GM03348 (cell line): ENCODE measurements at places on chromosomes 6 and 20.

- no peak for DNase-seq
Measured at GRCh38 chr6:90967471-90967870, 380.6 kb upstream of the MAP3K7 start.

DNA sequence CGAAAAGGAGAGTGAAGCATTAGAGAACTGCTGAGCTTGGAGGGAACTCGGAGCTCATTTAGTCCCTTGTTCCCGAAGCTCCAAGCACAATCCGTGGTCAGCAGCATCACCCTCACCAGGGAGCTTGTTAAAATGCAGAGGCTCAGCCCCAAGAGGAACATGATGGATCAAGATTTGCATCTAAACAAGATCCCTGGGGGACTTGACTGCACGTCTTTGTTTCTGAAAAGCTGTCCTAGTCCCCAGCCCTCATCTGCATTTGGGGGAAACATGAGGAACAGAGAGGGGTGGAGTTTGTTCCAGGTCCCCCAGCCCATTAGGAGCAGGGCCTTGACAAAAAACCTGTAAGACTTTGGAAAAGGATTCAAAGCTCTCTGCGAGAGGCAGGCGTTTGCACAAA, 4.1 kb upstream of the LBP start:
- DNase-seq, result no peak

- DNase-seq, result no peak
Measured at GRCh38 chr20:47682916-47683315, 102.4 kb downstream of the SULF2 start.

GRCh38 chr6:151392427-151392826, 1.1 kb upstream of the ZBTB2 start:
- DNase-seq, result no peak

- DNase-seq, result no peak
Measured at GRCh38 chr6:25902071-25902470, 28.0 kb upstream of the SLC17A3 start.

DNA sequence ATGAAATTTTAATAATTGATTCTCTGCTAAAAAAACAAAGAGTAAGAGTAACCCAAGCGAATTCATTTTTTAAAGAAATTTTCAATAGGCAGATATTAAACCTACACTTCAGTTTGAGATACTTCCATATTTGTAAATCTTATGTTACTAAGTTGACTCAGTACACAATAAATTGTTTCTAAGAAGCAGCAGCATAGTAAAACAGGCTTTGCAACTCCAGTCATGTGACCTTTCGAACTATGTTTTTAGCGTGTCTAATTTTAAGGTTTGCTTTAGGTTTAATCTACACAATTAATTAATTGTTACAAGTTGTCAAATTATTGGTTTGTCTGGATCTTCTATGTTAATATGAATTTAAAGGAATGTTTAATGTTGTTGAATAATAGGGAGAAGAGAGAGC, 708.9 kb upstream of the CITED2 start:
- DNase-seq, result no peak

DNA sequence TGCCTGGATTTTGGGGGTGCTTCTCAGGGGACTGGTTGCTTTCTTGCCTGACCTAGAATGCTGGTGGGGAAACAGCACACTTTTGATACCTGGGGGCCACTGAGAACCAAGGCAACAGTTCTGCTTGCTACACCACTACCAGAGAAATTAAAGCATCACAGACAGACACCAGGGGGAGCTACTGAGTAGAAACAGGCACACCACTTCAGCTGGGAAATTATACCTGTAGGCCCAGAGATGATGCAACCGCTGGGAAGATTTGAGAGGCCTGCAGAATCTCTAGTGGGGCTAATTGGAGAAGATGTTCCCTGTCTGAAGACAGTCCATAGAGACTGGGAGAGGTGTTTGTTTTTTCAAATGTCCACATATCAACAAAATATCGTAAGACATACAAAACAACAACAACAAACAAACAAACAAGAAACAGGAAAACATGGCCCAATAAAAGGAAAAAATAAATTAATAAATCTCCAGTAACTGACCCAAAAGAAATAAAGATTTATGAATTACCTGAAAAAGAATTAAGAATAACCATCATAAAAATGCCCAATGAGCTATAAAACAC, 129.4 kb upstream of the RIN2 start:
- DNase-seq, result peak; percentile 69

DNA sequence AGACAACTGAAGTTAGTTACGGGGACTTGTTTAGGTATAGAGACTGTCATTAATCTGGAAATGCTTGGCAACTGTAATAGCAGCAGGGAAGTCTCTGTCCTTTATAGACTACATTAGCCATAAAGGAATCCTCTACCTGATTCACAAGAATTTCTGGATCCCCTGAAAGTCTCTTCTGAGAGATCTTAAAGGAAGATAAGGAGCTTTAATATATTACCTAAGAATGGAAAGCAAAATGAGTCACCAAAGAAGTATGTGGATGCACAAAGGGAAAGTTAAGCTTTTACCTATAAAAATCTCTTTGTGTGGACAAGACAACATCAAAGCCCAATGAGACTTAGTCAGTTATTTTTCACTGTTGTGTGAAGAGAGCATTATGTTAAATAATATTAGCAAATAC, 92.2 kb upstream of the RSPO3 start:
- DNase-seq, result no peak

GRCh38 chr20:12156252-12156651, 238.6 kb downstream of the BTBD3 start:
- DNase-seq, result no peak

DNA sequence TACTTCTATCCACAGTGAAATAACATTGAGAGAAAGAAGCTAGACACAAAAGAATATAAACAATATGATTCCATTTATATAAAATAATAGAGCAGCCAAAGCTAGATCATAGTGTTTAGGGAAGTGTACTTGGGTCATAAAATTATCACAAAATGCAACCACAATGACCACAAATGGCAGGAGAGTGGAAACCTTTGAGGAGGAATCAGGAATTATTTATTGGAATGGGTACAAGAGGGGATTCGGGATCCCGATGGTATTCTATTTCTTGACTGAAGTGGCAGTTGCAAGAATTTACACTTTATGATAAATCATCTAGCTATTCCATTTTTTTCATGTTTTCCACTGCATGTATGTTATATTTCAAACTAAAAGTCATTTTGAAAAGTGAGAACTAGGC, 76.1 kb downstream of the IPCEF1 start:
- DNase-seq, result no peak

DNA sequence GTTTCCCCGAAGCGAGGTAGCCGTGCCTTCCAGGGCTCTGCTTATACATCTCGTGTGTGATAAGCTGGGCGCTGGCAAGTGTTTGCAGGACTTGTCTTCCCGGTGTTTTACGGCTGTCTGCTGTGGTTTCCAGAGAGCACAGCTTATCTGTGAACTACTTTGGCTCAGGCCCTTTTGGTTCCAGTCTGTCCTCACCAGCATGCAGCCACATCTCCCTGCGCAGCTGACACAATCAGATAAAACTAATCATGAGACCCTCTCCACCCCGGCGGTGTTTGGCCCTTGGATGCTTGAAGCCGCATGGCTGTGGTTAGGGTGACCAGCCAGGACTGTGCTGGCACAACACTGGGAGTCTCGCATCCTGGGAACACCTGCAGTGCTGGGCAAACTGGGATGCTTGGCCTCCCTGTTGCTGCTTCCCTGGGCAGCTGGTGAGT, 241.8 kb upstream of the FOXQ1 start:
- no peak for DNase-seq

DNA sequence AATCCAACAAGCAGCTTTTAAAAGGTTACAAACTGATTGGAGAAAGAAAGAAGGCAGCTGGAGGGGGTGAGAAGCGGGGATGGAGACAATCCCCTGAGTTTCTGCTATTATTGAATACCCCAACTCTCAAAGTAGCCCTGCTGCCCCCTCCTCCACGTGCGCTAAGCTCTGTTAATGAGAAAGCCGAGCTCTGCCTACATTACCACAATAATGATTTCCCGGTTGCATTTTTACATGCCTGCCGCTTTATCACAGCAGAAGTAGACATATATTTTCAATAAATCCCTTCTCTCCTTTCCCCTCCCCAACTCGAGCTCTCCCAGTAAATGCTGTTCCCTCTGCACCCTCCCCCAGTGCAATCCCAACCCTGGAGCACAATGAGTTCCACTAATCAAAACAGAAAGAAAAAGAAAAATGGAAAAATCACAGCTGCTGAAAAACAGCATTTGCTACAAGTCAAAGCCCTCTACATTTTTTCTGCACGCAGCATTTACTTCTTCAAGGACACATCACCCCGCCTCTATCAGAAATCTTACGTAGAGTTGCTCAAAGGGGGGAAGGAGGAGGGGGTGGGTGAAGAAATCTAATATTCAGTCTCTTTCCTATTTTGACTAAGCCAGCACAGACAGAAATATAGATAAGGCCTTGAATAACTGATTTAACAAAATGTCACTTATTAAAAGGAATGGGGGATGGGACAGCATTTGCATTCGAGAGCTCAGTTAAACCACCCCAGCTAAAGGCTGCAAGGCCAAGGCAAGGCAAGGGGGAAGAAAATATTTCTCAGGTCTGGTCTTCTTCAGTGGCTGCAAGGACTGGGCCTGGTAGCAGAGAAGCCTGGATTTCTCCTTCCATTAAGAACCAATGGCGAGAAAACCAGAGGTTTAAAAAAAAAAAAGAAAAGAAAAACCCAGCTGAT, 10.7 kb downstream of the TRERF1 start:
- peak; percentile 46 for DNase-seq

- no peak for DNase-seq
Measured at GRCh38 chr20:5900908-5901307, 49.4 kb downstream of the TRMT6 start.

DNA sequence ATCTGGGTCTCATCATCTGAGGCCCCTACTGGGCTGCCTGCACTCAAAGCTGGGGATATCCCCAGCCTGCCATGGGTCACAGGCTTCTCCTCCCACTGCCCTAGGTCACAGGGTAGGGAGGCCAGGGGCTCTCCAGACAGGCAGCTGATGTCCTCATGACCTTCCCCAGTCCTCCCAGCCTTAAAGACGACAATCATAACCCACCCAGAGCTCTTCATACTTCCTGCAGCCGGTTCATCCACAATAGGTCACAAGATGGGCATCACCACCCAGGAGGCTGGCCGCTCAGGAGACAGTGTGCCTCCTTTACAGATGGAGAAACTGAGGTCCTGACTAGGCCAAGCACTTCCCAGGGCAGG, 15.2 kb downstream of the TFEB start:
- DNase-seq, result no peak
